ENCODE measurements at places on chromosomes 11 and 22.

DNA sequence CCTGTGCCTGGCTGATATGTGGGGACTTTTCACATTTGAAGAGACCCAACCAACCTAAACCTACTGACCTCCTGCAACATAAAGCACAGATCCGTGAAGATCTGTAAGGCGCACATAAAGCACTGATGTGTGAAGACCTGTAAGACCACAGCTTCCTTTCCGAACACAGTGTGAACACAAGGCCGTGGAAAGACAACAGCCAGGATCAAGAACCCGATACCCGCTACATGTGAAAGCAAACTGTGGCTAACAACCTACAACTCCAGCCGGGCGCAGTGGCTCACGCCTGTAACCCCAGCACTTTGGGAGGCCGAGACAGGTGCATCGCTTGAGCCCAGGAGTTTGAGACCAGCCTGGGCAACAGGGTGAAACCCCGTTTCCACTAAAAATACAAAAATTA lies 17.6 kb upstream of the PPFIA1 start:
- DNase-seq, result no peak

- DNase-seq, result no peak
These were observed 49.3 kb downstream of the WNT11 start for GRCh38 chr11:76156971-76157427.

- DNase-seq, result no peak
These were observed 1.4 kb upstream of the KCNJ5 start for GRCh38 chr11:128889657-128890213.

GRCh38 chr11:73566977-73567755 lies 30.7 kb downstream of the FAM168A start:
- no peak for DNase-seq

DNA sequence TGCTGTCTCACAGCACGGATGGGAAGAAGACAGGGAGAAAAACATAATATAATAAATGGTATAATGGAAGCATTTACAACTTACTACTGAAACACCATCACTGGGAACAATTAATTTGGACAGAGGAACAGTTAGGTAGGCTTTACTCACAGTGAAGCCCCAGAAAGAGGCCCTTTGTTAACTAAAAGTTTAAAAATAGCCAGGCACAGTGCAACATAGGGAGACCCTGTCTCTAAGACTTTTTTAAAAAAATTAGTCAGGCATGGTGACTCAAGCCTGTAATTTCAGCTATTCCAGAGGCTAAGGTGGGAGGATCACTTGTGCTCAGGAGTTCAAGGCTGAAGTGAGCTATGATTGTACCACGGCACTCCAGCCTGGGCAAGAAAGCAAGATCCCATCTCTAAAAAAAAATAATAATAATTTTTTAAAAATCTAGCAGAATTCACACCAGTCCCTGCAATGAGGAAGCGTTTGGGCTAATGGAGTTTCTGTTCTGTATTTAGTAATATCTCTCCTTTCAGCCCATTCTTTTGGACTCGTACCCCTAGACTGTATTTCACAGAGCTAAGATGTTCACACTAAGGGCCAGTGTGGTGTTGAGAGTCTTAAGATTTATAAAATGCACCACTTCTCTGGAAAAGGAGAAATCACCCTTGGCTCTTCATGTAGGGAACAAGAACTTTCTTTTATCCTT lies 275.5 kb downstream of the SOX6 start:
- no peak for DNase-seq

GRCh38 chr11:104602643-104603042 lies 295.6 kb downstream of the CASP12 start:
- DNase-seq, result no peak

GRCh38 chr11:96470521-96470920 lies 80.7 kb downstream of the JRKL start:
- DNase-seq, result no peak

GRCh38 chr11:15807827-15808226 lies 548.5 kb downstream of the SOX6 start:
- no peak for DNase-seq

GRCh38 chr11:120510406-120511115 lies 987 bp upstream of the GRIK4 start:
- no peak for DNase-seq

- no peak for DNase-seq
These were observed 36.5 kb downstream of the C11orf91 start for GRCh38 chr11:33664166-33664565.

- peak; percentile 86 for DNase-seq
These were observed 24.2 kb downstream of the TSKU start for GRCh38 chr11:76807206-76807875.

- no peak for DNase-seq
These were observed 61.2 kb downstream of the GRAMD1B start for GRCh38 chr11:123491241-123491640.

GRCh38 chr11:46315033-46315738 lies 32.1 kb upstream of the DGKZ start:
- peak; percentile 85 for DNase-seq

GRCh38 chr11:124658501-124658900 lies 15.0 kb downstream of the SIAE start:
- no peak for DNase-seq

GRCh38 chr11:67307545-67308001 lies 4.2 kb downstream of the SSH3 start:
- DNase-seq, result no peak

DNA sequence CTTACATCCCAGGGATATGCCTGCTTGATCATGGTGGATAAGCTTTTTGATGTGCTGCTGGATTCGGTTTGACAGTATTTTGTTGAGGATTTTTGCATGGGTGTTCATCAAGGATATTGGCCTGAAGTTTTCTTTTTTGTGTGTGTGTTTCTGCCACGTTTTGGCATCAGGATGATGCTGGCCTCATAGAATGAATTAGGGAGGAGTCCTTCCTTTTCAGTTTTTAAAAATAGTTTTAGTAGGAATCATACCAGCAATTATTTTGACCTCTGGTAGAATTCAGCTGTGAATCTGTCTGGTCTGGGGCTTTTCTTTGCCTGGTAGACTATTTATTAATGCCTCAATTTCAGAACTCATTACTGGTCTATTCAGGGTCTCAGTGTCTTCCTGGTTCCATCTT lies 362.4 kb downstream of the JRKL start:
- no peak for DNase-seq

DNA sequence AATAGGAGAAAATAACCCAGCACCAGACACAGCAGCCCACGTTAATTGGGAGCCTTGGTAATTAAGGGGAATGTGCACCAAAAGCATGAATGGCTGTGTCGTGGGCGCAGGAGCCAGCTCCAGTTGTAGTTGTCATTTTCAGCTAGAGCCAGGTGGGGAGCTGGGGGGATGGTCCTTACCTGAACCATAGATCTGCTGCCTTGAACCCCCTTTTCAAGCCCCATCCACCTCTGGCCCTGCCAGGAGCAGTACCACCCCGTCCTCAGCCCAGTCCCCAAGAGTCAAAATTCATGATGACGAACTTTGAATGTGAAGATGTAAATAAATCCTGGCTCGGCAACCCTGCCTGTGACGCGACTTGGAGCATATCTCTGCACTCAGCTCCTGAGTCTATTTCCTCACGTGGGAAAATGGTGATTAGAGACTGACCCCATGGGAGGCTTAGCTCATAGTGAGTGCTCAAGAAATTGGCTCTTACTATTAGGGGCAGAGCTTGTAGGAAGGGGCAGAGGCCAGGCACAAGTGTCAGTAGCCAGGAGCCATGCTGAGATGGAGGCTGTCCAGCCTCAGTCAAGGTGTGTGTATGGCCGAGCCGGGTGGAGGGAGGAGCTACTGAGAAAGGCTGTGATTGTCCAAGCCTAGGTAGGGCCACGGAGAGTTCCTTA lies 794 bp upstream of the FXYD6 start:
- no peak for DNase-seq

Measured in activated naive CD4-positive, alpha-beta T cell treated with anti-CD3 and anti-CD28 coated beads for 36 hours (primary cell).